Activated T-helper 2 cell treated with anti-CD3 and anti-CD28 coated beads, Interferon-gamma antibody, Interleukin-2, Interleukin-4, amounts not matched to agents 10 μg/mL and 5 μg/mL and 100 μg/mL, durations not matched to agents 14 hours and 24 hours and 36 hours (primary cell): ENCODE measurements at places on chromosomes 3 and 15. TPM values are rescaled to one million over a fixed set of nuclear protein-coding genes. Genes with fewer than 3 reads are reported as not detected.

DNA sequence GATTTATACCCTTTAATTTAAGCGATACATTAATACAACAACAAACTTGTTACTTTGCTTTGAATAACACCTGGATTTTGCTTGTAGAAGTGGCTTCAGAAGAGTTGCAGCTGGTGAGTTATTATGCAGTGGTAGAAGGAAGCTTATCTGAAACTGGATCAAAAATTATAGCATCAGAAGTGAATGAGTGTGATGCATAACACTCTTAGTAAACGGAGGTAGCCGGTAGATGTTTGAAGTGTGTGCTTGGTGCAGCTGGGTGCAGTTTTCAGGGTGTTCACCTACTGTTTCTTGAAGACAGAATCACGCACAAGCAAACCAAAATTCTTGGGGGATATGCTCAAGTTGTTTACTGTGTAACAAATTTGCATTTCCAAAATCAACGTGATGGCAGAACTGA is 103.1 kb downstream of the MITF start:
- DNase-seq: no peak

DNA sequence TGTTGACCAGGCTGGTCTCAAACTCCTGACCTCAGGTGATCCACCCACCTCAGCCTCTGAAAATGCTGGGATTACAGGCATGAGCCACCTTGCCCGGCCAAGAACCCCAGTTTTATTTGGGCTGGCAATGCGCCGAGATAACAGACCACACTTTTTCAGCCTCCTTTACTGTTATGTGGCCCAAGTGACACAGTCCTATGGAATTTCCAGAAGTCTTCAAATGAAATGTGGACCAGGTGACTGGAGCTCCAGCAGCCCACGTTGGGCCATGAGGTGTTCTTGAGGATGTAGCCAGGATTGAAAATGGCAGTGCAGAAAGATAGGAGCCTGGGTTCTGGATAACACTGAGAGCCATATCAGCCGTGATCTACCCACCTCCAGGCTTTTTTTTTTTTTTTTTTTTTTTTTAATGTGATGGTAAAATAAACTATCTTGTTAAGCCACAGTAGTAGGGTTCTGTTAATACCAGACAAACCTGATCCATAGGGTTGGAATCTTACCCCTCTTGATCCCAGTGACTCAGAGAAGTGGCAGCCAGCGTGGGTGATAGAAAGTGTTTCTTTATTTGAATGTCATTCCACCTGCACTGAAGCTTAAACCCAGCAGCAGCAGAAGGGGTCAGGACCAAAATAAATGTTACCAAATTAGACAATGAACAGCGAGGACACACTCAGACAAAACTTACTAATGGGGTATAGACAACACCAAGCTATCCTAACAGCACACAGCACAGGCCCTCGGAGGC is 55.6 kb downstream of the LHFPL4 start:
- DNase-seq: no peak

DNA sequence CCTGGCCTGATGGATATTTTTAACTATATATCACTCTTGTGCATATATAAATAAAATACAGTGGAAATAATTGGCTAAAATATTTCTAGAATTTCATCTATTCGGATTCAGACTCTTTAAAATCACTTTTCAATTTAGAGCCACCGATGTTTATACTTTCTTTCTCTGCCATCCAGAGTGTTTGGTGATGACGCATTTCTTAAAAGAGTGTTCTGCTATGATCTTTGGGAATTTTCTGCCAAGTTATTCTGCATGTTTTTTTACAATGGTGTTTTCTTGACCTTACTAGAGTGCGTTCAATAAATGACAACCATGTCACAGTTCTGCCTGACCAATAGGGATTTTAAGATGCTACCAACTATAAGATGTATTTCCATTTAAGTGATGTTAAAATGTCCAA is 30.2 kb downstream of the PPP2R3A start:
- DNase-seq: no peak

DNA sequence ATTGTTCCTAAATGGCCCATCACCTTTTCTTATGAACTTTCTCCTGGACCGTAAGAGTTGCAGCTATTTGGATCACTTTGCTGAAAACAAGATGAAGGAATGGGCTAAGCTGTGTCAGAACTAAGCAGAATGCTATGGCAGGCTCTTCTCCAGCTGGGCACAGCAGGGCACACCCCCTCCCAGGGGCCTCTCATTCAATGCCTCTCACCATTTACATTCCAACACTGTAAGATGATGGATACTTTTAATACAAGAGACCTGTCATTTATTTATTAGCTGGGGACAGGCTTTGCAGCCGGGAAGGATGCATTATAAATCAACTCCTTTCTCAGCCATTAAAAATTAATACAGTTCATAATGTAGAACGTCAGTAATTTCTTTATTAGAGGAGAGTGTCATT is 240.1 kb downstream of the NTRK3 start:
- DNase-seq: no peak

- DNase-seq: no peak
These were observed 4.8 kb upstream of the MORC1 start for GRCh38 chr3:109122690-109123089.

- no peak for DNase-seq
These were observed at the start of gene PRR23A for GRCh38 chr3:139006051-139006716. Gene PRR23A (minus strand): TSS chr3:139006268. CDS start chr3:139006268, 0 bp downstream.

DNA sequence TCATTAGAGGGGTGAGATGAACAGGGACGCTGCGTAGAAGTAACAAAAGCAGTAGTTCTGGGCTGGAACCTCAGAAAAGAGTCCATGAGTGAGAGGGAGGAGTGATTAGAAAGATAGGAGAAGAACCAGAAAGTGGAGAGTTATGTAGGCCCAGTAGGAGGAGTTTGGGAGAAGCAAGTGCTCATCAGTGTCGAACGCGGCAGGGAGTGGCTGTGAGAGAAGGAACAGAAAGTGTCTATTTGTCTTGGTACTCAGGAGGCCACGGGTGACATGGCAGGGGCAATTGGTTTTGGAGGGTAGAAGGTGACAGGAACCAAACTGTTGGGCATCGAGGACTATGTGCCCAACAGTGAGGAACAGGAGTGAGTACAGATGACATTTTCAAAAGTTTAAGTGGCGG is 1.3 kb upstream of the INSYN1 start:
- DNase-seq: no peak

GRCh38 chr15:73602992-73603391 is 30.2 kb downstream of the NPTN start:
- no peak for DNase-seq

DNA sequence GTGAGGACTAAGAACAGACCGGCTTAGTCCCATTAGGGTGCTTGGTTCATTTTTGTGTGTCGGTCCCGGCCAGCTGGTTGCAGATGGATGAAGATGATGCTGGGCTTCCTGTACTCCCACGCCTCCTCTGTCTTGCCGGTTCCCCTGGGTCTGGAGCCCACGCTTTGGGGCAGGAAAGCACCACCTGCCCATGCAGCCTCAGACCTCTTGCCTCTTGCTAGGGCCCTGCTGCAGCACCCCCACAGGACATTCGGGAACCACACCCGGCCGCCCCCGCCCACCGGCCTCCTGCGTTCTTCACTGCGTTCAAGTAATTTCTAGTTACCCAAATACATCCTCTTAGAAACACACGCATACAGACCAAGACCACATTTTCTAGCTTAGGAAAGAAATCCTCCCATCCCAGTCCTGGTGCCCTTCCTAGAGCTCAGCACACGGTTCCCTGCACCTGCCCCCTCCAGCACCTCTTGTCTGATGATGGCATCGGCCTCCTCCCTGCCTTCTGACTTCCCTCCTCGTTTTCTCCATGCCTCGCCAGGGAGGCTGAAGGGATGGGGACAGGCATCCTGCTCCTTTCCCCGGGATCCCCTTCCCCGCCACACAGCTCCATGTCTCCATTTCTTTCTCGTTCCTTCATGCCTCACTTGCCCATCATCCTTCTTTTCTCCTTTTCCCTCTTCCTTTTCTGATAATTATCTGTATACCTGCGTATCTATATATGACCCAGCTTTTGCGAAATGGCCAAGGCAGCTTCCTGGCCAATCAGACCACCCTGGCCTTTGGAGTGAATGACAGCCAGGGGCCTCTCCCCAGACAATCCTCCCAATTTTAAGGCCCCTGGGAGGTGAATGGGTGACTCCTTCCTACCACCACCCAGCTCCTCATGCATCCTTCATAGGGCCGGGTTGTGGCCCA is 30.9 kb downstream of the FAM3D start:
- no peak for DNase-seq

- DNase-seq: no peak
These were observed 5.0 kb downstream of the SLC9C1 start for GRCh38 chr3:112289011-112289410.

DNA sequence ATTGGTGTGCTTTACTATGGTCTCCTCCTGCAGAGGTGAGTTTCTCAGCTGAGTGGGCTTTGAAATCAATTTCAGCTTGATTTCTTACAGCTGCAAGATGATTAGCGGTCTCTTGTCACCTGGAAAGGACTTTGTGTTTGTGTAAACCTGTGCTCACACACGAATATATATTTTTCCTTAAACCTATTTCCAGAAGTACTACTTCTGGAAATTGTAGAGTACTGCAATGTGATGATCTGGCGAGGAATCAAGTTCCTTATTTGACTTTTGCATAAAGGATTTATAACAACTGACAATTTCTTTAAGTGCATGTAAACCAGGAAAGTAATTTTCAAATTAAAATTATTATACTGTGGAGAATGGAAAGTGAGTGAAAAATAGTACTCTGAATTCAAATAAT is 2.1 kb downstream of the MCTP2 start:
- no peak for DNase-seq

- DNase-seq: no peak
These were observed 477.8 kb downstream of the FGF12 start for GRCh38 chr3:192249516-192249915.

SPTSSB gene
- total RNA-seq: not detected in 2 replicates

LIPH gene
- not detected in 2 replicates for total RNA-seq
